ENCODE measurements at places on chromosomes 2 and 18.

DNA sequence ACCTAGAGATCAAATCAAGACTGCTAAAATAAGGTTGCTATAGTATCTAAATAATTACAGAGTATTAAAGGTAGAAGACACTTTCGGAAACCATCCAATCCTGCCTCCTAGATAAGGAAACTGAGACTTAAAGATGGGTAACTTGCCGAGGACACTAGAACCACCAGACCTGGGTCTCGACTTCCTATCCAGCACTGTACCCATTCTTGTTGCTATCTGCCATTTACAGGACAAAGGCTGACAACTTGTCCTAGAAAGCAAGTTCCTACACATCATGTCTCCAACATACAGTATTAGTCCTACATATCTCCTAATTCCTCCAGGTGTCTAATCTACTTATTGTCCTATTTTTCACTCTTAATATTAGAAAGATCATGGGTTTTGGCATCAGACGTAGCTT lies 37.7 kb downstream of the TRAK2 start:
- DNase-seq: no peak

GRCh38 chr2:111990856-111991255 lies 64.2 kb upstream of the TMEM87B start:
- DNase-seq: no peak

GRCh38 chr18:55100817-55101457 lies 141.7 kb upstream of the CCDC68 start:
- no peak for DNase-seq

- no peak for DNase-seq
Measured at GRCh38 chr2:169159686-169160085, 90.3 kb downstream of the DHRS9 start.

DNA sequence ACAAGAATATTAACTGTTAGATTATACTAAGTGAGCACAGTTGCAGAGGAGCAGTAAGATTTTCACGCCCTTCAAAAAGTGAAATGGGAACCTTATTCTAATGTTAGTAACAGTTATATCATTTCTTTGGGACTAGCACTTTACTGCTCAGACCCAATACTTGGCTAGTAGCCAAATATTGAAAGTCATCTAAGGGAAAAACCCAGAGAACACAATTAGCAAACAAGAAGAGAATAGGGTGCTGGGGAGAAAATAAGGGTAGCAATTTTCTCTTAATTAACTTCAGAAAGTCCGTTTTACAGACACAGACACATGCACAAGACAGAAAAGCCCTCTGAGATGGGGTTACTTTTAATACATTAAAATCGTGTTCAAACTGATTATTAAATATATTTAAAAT lies 71.8 kb downstream of the ID2 start:
- DNase-seq: no peak

GRCh38 chr2:173252581-173252980 lies 102.1 kb upstream of the CDCA7 start:
- no peak for DNase-seq

GRCh38 chr2:54897420-54898310 lies 152.6 kb downstream of the RTN4 start:
- DNase-seq: no peak

- DNase-seq: no peak
Measured at GRCh38 chr2:2859732-2860131, 517.9 kb downstream of the EIPR1 start.

DNA sequence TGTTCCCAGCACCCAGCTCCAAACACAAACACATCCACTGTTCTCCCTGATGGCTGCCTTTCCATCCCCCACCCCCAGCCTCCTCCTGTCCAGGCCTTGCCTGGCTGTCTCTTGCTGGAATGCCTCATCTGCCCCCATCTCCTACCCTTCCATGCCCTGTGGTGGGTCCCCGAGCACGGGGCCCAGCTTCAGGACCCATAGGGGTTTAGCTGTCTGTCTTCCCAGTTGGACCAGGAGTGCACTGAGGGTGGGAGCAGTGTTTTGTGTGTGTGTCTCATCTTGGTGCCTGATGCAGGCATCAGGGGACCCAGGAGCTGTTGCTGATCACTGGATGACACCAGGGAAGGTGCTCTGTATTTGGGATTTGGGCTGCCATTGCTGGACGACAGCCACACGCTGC lies 34.5 kb downstream of the GLI2 start:
- no peak for DNase-seq

GRCh38 chr2:142136571-142136970 lies 5.8 kb upstream of the LRP1B start:
- no peak for DNase-seq

GRCh38 chr2:217722883-217723472 lies 279.8 kb downstream of the TNS1 start:
- DNase-seq: no peak
